NCI-H1694 (cell line): ENCODE measurements at places on chromosomes 4 and X.

DNA sequence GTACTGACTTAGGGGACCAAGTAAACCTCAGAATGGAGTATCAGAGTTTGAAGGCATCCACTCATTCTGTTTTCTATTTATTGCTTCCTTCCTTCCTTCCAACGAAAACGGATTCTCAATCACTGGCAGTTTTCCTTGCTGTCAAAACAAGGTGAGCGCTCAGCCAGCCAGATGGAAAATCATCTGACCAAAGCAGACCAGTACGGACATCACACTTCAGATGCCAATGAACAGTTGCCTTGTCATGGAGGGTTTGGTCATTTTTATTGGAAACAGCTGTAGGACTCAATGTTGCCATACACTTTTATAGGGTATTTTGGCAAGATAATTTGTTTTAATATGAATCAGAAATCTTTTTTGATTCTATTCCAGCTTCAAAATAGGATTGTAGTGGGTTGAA is 16.6 kb downstream of the GEMIN8 start:
- no peak for DNase-seq

- no peak for DNase-seq
These were observed 487 bp downstream of the HMGB2 start for GRCh38 chr4:173333658-173334084.

DNA sequence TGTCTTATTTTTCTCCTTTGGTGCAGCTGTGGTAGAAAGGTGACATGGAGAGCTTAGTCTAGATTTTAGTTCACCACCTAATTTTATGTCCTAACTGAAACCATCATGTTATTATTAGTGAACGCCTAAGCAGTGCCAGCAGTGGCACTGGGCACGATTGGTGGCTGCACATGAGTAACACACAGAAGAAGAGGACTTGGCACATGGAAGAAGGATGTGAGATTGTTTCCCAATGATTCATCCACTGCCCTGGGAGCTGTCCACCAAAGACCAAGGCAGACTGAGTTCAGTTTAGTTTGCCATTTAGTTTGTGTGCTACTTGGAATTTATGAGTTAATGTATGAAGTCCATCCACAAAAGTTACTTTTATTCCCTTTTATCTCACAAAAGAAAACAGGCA is 68.1 kb upstream of the NAP1L5 start:
- no peak for DNase-seq

- no peak for DNase-seq
These were observed 133.6 kb upstream of the IL15 start for GRCh38 chr4:141502755-141503154.

DNA sequence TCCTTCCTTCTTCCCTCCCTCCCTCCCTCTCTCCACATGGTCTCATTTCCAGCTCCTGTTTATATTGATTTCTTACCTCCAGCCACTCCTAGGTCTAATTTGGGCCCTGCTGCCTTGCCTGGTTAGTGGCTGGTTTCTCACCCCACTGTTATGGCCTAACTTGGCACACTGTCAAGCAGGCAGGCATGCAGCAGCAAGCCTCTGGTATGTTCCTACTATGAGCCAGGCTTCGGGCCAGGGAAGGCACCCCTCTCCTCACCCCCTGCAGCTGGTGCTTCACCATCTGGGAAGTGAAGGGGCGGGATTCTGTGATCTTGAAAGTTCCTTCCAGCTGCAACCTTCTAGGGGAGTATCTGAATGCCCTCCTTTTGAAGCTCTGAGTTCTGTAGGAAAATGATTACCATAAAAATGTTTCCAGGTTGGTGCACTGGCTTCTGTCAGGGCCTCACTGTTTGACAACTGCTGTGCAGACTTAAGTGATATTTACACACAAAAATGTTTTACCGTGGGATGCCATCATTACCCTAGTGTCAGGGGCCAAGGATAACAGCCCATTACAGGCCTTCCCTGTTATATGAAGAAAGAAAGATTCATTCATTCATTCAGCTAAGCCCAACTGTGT is 10.1 kb upstream of the VMA21 start:
- DNase-seq, result peak; percentile 43

- no peak for DNase-seq
These were observed 40.7 kb upstream of the ANK2 start for GRCh38 chr4:113008716-113009115.

- DNase-seq, result no peak
These were observed 26.0 kb downstream of the AIFM1 start for GRCh38 chrX:130139474-130140201.

- no peak for DNase-seq
These were observed 73.0 kb upstream of the WDFY3 start for GRCh38 chr4:85039526-85039925.

GRCh38 chr4:54840992-54841768 is 183.4 kb downstream of the KIT start:
- DNase-seq, result no peak

- DNase-seq, result no peak
These were observed 145.4 kb upstream of the HUWE1 start for GRCh38 chrX:53831662-53832635.

DNA sequence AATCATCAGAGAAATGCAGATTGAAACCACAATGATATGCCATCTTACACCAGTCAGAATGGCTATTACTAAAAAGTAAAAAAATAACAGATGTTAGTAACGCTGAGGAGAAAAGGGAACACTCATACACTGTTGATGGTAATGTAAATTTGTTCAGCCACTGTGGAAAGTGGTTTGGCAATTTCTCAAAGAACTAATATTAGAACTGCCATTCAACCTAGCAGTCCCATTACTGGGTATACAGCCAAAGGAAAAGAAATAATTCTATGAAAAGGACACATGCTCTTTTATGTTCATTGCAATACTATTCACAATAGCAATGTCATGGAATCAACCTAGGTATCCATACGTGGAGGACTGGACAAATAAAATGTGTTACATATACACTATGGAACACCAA is 566.3 kb downstream of the STPG2 start:
- DNase-seq, result no peak

- no peak for DNase-seq
These were observed 1068.2 kb downstream of the GLUD2 start for GRCh38 chrX:122115604-122116003.

DNA sequence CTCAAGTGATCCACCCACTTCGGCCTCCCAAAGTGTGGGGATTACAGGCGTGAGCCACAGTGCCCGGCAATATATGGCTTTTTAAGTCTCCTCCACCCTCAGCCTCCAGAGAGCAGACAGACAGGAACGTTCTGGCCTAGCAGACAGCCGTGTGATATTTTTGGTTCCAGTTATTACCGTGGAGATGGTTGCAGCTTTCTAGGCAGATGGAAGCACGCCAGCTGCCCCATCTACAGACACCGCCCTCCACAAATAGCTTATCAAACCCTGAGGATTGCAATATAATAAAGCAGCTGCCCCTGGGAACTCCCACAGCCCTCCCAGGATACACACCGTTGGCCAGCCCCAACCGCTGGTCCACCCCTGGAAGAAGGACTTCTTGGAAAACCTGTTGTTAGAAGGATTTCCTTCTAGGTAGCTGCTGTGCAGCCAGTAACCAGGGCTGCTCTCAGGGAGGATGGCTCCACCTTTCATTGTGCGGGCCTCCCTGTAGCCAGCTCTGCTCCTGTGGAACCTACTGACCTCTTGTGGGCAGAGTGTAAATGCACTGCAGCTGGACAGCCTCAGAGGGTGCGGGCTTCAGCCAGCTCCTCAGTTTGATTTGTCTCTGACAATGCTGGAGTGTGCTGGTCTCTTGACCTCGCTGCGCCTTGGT is 44.0 kb downstream of the SLC25A5 start:
- DNase-seq, result no peak

- no peak for DNase-seq
These were observed 7.7 kb downstream of the NSG1 start for GRCh38 chr4:4394644-4395043.

DNA sequence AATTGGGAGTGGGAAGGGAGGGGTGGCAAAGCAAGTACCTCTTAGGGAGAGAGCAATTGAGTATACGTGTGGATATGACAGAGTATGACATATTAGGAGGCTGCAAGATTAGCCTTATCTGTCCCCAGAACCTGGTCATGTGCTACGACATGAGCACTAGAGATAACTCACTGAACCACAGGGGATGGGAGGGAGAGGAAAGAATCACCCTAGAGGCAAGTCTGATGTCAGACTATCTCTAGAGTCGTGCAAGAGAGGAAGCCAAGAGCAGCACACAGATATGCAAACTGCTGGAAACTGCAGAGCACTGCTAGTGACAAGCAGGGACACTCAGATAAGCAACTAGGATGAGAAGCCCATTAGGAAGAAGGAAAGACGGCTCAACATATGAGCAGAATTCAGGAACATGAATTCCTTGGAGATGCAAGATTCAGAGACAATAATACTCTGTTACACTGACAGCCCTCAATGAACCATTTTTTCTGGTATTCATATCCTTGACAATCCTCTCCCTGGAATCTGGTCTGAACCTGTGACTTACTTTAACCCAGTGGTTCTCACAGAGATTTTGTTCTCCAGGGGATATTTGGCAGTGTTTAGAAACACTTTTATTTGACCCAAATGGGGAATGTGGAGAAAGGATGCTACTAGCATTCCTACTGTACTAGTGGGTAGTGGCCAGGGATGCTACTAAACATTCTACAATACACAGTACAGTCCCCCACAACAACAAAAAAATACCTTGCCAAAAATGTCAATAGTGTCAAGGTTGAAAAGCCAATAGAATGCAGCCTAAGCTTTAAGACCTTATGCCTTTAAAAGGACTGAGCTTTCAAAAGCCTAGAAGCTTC is 84.0 kb upstream of the BMP2K start:
- DNase-seq, result no peak

- no peak for DNase-seq
These were observed 52.1 kb upstream of the NDST4 start for GRCh38 chr4:115165503-115165902.

GRCh38 chr4:725391-726234 is 20.0 kb downstream of the PCGF3 start:
- no peak for DNase-seq

DNA sequence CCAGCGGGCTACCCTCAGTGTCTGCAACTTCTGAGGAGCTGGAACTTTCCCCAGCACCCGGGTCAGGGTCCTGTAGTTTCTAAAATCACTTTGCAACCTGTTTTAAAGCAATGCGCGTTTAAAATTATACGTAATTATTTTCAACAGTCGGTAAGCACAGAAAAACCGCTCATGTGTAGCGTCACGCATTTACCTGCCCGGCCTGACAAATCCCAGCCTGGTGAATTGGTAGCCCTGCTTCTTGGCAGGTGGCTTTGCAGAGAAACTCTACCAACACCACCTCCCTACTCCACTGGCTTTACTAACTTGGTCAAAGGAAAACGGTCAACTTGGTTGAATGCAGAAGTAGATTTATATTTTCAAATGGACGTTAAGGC is 640 bp downstream of the BANK1 start:
- no peak for DNase-seq

DNA sequence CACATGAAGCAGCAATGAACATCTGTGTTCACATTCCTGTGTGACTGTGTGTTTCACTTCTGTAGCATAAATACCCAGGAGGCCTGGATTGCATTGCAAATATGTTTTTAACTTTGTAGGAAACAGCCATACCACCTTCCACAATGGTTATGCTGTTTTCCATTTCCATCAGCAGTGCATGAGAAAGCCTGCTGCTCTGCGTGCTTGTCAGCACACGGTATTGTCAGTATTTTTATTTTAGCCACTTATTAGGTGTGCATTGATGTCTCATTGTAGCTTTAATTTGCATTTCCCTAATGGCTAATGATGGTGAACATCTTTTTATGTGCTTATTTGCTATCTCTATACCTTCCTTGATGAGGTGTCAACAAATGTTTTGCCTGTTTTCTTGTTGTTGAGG is 355.9 kb downstream of the TRIML1 start:
- no peak for DNase-seq

DNA sequence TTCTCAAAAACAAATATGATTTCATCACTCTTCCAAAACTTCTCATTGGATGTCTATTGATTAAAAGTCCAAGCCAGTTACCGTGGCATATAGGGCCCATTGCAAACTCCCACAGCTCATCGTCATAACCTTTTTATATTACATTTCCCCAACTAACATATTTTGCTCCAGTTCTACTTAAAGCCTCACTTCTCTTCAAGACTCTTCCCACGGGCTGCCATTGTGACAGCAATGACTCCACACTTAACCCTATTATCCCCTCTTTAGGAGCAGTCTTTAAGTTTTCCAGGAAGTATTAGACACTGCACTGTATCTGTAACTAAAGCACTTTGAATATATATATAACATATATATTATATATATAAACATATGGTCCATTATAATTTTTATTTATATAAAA is 44.5 kb downstream of the DTHD1 start:
- DNase-seq, result no peak

- DNase-seq, result no peak
These were observed 327.0 kb downstream of the HNRNPD start for GRCh38 chr4:82046796-82047195.

DNA sequence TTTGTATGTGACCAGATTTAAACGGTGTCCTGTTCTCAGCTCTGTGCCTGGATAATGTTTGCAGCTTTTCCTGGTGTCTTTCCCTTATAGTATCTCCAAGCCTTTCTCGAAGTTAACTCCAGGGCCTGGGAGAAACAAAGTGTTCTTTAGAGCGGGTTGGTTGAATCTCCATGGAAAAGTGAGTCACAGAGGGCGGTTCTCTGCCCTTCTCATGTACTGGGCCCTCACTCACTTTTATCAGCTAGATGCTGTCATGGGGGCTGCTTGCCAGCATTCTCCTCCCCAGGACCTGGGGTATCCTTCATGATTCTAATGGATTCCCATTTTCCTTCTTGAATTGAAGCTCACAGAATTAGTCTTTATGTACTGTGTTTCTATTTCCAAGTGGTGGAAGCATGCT is 46.1 kb upstream of the MAGEC2 start:
- no peak for DNase-seq
